Stimulated activated CD4-positive, alpha-beta T cell treated with anti-CD3 and anti-CD28 coated beads, Interleukin-4, amount 100 ng/mL, for 48 hours (primary cell): ENCODE measurements at places on chromosomes 12 and 14.

- no peak for DNase-seq
Observed at GRCh38 chr12:120117961-120118320, 1.4 kb upstream of the RAB35 start.

DNA sequence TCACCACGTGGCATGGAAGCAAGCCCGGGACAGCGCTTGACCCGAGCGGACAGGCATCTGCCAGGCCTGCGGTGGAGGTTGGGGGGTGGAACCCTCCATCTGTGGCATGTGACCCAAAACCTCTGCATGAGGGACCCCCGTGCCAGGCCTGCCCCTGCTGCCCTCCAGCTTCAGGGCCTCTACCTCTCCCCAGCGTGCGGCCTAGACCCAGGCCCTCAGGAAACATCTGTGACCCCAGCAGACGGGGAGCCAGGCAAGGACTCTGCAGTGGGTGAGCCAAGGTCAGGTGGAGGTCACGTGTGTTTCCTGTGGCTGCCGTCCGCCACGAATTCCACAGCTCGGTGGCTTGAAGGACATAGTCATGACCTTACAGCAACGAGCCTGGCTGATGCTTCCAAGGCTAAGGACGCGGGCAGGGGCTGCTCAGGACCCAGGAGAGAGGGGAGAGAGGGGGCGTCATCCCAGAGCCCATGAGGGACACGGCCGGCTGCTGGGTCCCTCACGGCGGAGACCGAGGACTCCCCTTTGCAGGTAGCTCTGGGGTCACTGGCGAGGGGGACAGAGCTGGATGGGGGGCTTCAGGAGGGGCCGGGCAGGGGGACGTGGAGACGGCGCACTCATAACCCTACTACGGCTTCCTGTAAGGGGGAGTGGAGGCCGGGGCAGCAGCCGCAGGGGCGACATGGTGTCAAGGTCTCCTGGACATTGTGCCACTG lies 91.5 kb downstream of the GALNT9 start:
- DNase-seq: no peak

DNA sequence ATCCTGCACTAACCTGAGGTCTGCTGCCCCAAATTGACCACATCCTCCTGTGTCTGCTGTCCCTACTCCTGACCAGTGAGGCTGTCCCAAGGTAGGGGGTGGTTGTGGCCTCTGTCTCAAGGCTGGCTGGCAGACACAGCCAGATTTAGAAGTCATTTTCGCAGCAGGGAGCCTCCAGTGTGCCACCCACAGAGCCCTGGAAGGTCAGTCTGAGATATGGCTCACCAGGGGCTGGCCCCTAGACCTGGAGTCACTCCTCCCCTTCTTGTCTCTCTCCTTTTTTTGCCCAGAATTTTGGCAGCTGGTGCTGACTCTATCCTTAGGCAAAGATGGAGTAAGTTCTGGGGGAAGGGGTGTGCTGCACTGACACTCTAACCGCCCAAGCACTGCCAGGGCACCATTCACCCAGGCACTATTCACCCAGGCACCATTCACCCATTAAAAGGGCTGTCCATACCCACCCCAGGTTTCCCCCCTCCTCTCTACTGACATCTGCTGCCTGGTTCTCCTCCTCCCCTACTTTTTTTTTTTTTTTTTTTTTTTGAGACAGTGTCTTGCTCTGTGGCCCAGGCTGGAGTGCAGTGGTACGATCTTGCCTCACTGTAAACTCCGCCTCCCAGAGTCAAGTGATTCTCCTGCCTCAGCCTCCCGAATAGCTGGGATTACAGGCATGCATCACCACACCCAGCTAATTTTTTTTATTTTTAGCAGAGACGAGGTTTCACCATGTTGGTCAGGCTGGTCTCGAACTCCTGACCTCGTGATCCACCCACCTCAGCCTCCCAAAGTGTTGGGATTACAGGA lies 7.7 kb downstream of the DDN start:
- no peak for DNase-seq

DNA sequence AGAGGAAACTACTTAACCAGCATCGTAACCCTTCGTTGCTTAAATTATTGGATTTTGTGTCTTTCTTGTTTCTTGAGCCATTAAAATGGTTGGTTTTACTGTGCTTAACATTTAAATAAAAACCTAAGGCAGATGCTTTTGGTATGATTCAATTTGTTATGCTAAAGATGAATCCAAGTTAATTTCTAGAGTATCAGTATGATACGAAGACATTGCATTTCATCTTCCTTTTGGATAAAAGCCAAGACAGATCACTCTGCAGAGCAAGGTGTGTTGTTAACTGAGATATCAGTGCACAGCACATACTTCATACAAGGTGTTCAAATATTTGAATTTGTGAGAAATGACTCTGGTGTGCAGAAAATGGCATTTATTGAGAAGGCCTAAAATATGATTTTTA lies 480.5 kb downstream of the PCNX1 start:
- DNase-seq: no peak

DNA sequence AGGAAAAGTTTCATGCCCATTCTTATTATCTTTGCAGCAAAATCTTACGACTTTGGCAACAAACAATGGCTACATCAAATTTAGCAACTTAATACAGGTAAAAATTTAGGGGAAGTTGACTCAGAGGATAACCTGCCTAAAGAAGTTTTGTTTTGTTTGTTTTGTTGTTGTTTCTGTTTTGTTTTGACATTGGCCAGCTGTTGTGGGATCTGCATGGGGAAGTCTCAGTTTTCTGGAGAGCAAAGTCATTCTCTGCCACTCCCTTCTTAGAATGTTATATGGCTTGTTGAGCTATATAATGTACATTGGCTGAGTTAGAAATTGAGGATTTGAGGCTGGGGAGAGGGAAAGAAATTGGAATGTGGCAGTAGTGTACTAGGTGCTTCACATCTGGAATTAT lies 109.5 kb downstream of the NT5DC3 start:
- no peak for DNase-seq

- DNase-seq: no peak
Observed at GRCh38 chr14:89330236-89331002, 86.6 kb downstream of the FOXN3 start.

DNA sequence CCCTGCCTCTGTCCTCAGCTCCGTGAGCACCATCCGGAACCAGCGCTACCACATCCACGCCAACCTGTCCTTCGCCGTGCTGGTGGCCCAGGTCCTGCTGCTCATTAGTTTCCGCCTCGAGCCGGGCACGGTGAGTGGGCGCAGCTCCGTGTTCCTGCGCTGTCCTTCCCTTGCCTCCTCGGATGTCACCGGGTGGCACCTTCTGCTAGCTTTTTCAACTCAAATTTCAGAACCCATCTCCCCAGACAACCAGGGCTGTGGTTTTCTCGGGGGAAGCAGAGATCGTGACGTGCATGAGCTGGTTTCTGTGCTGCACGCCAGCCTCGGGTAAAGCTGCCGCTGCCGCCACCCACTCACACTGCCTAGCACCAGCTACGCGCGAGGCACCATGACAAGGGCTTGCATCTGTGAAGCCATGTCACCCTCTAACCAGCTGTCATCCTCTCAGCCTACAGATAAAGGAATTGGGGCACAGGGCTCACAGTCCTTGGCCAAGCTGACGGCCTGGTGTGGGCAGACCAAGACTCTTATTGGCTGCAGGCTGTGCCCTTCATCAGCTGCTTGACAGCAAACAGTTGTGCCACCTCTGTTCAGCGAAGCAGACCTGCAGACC lies 152.1 kb downstream of the ADGRD1 start:
- DNase-seq: peak; percentile 61

GRCh38 chr12:120110550-120111501 lies 5.7 kb downstream of the RAB35 start:
- peak; percentile 18 for DNase-seq

- DNase-seq: peak; percentile 75
Observed at GRCh38 chr14:20455355-20456300, 602 bp downstream of the APEX1 start.

GRCh38 chr12:105279460-105280056 lies 43.6 kb upstream of the APPL2 start:
- peak; percentile 20 for DNase-seq

DNA sequence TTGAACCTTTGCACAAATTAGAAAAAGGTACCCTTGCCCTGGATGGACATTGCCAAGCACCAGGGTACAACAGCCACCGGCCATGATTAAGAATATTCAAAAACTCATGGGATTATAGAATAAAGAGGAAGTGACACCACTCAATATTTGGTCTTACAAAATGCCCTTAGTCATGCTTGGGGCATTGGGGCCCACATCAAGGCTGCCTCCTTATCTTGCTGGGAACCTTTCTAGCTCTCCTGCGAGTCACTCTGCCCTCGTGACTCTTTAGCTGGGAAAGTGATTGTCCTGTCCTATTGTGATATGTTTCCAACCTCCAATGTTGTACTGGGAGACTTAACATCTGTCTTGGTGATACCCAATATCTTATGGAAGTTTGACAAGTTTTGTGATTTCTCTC lies 57.8 kb downstream of the GTF2A1 start:
- no peak for DNase-seq

DNA sequence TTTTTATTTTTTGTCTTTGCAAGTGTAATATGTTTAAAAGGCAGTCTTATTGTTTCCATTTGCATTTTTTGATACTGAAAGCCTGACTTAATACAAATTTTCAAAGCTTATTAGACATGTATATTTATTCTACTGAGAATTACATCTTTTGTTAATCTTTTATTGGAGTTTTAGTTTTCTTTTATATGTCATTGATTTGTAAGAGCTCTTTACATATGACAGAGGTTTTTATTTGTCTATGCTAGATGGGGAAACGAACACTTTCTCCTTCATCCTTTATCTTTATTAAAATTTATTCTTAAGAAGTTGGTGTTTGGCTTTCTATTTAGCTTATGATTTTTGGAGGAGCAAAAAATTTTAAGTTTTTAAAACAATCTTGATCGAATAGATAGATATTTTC lies 234.4 kb upstream of the SRRM4 start:
- no peak for DNase-seq

- DNase-seq: no peak
Observed at GRCh38 chr12:64030155-64030554, 185.7 kb downstream of the SRGAP1 start.

DNA sequence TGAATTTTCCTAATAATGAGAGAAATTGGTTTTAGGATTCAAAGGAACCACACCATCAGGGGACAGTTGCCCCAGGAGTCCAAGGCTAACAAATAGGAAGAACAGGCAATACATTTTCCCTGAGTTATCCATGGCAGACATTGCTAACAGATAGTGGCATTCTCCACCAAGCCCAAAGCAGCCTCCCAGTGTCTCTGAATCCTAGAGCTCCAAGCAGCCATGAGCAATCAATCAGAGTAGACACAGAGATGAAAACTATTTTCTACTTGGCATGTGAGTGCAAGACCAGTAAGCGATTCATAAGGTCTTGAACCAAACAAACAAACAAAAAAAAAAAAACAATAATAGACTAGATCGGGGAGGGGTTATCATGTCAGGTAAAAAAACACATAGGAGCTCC lies 515.7 kb downstream of the MED13L start:
- no peak for DNase-seq

DNA sequence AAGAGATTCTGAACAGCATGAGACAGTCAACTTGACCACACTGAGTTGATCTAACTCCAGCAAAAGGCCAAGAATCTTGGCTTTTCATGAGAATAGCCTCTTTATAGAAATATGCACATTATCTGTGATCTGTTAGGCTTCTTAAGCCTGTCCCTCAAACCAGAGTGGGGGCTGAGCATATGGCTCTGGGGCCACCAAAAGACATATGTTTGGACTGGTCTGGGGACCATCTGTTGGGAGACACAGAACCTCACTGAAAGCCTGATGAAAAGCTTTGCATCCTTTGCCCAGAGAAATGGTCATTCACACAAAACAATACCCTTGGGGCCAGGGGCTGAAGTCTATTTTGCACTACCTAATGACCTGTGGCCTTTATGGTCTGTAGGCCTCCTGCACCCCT lies 165.3 kb upstream of the PRMT8 start:
- DNase-seq: no peak

- no peak for DNase-seq
Observed at GRCh38 chr12:66331814-66332213, 29.5 kb downstream of the HELB start.

- no peak for DNase-seq
Observed at GRCh38 chr12:122875590-122876220, 20.2 kb downstream of the VPS37B start.

DNA sequence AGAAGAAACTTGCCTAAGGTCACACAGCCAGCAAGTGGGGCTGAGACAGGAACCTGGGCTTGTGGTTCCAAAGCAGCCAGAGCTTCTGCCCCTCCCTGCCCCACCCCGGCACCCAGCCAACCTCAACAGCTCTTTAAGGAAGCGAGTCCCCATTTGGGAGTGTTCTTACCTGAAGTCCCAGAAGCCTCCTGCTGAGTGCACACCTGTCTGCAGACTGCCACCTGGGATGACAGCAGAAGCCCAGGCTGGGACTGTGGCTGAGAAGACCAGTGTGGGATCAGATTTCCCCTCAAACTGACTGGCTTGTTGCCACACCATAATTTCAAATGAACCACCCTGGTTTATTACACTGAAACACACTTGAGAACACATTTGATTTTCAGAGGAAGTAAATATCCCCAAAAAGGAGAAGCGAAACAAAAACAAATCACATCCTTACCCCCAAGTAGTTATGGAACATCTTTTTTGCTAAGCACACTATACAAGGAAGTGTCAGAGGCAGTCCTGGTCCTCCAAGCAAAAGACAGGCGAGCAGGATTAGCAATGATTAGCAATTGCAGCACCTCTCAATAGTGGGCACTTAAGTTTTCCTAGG lies 6.3 kb upstream of the RIN3 start:
- DNase-seq: no peak

DNA sequence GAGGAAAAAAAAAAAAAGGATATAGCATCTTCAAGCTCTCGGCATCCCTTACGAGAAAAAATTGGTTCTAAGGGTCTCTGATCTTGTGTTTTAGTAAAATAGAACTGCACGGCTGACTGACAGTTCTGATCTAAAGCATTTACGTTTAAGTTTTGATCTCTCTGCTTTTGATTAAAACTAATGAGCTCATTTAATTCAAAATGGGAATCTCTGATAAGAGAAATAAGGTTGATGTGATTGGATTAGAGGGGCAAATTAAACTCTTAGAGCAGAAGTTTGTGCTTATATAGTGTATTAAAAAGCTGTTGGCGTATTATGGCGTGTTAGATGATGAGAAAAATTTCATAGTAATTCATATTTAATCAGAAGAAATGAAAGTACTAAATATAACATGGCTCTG lies 217.6 kb downstream of the EGLN3 start:
- no peak for DNase-seq

GRCh38 chr14:72634691-72635616 lies 258.9 kb downstream of the DPF3 start:
- DNase-seq: no peak

DNA sequence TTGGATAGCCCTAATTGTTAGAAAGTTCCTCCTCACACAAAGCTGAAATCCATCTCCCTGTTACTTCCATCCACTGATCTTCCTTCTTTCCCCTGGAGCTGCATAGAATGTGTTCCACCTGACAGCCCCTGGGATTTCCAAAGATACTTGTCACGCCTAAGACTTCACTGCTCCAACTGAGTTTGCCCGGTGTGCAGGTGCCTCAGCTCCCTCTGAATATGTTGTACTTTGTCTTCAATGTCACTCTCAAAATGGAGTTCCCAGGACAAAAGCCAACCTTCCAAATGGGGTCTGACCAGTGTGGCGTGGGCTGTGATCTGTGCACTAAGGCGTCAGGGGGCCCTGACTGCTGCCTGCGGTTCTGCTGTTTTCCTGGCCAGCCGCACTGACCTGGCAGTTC lies 42.8 kb downstream of the CACNA2D4 start:
- no peak for DNase-seq

- no peak for DNase-seq
Observed at GRCh38 chr12:82659343-82660207, 27.1 kb upstream of the TMTC2 start.
